Cardiac septum (tissue), 1 donor: ENCODE measurements at places on chromosomes 1 and 21. TPM values are rescaled to one million over a fixed set of nuclear protein-coding genes. Genes with fewer than 3 reads are reported as not detected.

Gene TMEM240
- 5.0 TPM for total RNA-seq

Gene PDZK1
- 0.48 TPM for total RNA-seq

Gene SYCP1
- total RNA-seq, result not detected

Gene BSND
- not detected for total RNA-seq

Gene GNG4
- total RNA-seq, result 0.24 TPM

Gene PODN
- 19.4 TPM for total RNA-seq

Gene OR4F16
- total RNA-seq, result not detected

Gene SPATA17
- total RNA-seq, result 0.78 TPM

Gene C1orf226
- 2.0 TPM for total RNA-seq

Gene CD160
- total RNA-seq, result 0.22 TPM

Gene PDC
- total RNA-seq, result not detected

DNA sequence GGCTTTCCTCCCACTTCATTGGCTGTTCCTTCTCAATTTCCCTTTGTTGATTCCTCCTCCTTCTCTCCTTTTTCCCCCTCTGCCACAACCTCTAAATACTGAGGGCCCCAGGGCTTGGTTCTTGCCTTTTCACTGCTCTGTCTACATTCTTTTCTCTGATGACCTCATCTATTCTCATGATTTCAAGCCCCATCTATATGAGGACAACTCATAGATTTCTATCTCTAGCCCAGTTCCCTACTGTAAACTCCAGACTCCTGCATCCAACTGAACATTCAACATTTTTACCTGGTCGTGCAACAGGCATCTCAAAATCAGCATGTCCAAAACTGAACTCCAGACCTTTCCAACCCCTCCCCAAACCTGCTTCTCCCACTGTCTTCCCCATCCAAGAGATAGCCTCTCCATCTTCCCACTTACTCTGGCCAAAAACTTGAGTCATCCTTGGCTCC lies 11.5 kb upstream of the SLC9A1 start:
- DNase-seq, result no peak

DNA sequence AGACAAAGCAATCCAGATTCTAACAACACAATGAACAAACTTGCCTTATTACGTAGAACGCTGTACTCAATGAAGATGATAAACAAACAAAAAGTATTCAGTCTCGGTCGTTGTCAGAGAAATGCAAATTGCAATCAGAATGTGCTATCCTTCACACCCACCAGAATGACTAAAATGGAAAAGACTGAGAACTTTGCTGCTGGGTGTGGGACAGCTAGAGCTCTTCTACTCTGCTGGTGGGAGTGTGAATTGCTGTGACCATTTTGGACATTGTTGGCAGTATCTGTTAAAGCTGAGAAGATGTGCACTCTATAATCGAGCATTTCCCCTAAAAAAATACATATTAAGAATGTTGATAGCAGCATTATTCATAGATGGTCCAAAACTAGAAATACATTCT lies 111.4 kb downstream of the PEX14 start:
- DNase-seq, result no peak

- no peak for DNase-seq
Measured at GRCh38 chr21:39681845-39682244, 63.1 kb upstream of the IGSF5 start.

DNA sequence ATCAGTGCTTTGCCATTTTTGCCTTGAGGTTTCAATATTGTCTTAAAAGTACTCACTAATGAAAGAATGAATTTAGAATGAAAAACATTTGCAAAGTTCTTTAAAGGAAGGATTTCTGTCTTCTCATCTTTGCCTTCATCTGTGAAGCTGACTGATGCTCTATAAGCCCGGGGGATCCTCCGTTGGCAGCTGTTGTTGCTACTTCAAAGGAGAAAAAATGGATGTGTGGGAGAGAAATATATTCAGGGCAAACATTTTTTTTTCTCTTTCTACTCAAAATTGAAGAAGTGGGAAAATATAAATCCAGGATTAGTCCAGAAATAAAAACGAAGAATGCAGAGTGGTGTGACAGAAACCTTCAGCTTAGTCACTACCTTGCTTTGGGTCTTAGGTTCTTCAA lies 142.5 kb downstream of the OLFM3 start:
- no peak for DNase-seq

- no peak for DNase-seq
Measured at GRCh38 chr1:205443585-205444299, 12.1 kb downstream of the BLACAT1 start.

- no peak for DNase-seq
Measured at GRCh38 chr1:61104220-61104671, 21.9 kb downstream of the NFIA start.

DNA sequence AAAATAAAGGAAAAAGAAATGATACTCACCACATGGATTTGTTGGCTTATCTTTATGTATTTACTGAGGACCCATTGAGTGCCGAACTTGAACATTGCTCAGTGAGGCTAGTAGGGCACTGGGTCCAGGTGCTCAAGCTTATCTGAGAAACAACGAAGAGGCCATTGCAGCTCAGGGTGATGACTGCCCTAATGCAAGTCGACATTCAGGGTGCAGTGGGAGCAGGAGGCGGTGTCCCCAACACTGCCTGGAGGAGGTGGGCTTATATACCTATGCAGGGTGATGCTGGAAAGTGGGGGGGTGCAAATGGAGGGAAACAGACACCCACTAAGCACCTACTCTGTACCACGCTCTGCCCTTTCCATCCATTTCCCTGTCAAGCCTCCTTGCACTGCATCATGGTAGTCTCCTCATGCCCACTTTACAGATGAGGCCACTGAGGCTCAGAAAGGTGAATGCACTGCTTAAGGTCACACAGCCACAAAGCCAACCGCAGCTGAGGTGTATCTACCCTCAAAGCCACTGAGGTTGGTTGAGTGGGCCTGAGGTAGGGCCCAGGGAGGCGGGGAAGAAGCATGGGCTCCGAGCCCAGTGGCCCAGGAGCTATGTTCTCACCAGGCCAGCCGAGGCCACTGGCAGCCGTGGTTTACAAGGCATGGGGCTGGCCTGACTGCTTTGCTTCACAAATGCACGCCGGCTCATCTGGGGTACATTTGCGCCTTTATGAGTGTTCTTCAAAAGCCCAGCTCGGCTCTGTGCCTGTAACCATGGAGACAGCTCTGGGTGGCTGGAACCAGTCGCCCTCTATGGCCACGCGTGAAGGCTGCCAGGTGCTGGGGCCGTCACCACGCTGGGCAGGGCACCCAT lies 103.8 kb downstream of the EPHB2 start:
- DNase-seq, result no peak

DNA sequence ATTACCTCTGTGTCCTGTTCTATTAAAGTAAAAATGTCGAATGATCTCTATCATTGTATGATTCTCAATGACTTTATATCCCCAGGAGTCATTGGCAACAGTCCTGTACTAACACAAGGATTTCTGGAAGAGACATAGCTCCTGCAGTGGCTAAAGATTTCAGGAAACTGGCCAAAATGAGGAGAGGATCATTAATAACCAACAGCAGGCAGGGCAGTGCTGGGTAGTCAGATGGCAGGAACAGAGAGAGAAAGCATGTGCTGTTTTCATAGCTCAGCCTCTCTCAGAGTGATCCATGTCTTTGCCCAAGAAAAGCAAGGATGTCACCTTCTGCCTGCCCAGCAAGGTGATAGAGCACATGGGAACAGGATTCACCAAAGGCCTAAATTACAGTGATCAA lies 604.7 kb upstream of the PLXNA2 start:
- no peak for DNase-seq

DNA sequence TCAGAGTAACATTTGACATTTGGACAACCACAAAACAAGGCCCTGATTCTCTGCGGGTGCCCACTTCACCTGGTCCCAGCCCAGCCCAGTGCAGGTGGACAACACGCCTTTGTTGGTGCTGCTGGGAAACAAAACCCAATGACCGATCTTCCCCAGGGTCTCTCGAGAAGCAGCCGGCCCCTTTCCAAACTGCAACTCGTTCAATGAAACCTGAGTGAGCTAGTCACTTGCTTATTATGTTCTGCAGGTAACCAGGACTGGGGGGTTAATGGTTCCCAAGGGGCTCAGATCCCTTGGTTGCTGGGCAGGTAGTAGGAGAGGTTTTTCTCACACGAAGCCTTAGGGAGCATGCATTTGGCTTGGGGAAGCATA lies 42.9 kb downstream of the ABCG1 start:
- no peak for DNase-seq

DNA sequence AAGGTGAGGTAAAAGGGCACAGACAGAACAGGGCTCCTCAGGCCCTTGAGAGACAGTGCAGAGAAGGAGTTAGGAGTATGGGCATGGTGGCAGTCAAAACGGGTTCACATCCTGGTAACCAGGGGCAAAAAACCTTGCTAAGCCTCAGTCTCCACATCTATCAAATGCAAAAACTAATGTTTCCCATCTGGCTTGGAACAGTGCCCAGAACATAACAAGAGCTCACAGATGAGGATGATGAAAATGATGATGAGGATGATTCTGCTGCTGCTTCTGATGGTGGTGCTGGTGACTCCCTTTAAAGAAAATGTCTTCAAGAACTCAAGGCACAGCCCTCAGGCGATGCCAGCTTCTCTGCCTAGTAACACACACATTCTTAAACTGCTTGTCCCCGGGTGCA lies 24.1 kb downstream of the HHIPL2 start:
- DNase-seq, result no peak

DNA sequence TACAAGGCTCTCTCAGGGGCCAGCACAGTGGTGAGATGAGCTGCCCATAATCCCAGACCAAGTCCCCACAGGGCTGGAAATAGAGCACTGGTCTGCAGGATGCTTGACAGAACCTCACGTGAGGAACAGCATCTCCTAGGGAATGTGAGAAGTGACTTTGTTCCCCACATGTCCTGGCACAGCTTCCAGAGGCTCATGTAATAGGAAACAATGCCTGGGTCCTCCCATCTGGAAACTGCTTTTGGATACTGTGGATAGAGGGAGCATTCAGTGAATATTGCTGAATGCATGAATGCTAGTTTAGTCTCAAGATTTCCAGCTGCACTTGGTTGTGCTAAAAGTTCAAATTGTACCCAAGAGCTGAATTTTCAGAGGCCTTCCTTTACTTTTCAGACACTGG lies 146.2 kb downstream of the TNR start:
- DNase-seq, result no peak

DNA sequence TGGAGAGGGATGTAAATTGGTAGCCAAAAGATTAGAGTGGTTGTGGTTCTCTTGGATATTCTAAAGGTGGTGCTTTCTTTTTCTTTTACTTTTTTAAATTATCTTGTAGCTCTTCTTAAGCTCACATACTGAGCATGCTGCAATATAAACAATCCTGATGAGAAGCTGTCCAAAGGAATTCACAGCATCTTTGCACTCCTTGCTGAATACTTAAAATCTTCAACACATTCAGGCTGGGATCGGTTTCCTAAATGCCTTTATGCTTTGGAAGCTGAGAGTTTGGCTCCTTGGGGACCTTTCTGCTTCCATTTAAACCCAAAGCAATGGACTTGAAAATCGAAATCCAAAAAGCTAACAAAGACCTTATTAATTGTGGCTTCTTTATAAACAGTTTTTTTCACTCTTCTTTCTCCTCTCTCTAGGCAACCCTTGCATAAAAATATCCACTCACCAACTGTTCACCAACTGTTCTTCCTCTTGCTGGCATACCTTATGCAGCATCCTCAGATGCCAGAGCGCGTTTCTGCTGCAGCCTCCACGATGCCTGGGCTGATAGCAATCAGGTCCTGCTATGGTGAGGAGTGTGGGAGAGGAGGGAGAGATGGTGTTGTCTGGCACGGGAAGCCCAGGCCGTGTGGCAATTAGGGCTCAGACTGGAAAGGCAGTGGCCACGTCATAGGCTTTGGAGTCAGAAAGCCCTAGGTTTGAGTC lies 535.8 kb upstream of the DAB1 start:
- DNase-seq, result no peak

- DNase-seq, result no peak
Measured at GRCh38 chr21:34364921-34365320, 1.1 kb downstream of the KCNE2 start.

DNA sequence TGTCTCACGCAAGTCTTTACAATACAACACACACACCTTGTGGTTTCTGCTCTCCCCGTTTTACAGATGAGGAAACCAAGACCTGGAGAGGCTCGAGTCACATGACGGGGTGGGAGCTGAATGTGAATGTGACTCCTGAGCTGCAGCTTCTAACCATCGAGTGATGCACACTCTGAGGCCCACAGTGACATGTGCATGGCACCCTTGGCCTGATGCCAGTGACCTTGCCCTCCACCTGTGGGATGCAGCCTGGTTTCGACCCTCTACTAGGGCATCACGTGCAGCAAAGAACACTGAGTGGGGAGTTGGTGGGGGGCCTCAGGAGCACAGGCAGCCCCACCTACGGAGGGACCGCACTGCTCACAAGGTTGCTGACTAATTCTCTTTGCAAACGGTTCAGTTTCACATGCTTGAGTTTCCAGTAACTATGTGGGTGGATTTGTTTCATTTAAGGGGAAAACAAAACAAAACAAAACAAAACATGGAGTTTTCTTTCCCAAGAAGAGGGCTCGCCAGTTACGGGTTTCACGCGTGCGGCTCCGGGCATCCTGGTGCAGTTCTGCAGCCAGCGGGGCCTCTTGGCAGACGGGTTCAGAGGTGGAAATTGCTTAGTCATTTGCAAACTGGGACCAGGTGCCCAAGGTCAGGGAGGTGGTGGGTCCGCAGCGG lies 22.9 kb downstream of the SPSB1 start:
- DNase-seq, result no peak

GRCh38 chr21:43306911-43307676 lies 119.8 kb downstream of the SIK1 start:
- no peak for DNase-seq

- no peak for DNase-seq
Measured at GRCh38 chr1:18174037-18174436, 66.4 kb downstream of the IGSF21 start.

GRCh38 chr1:13520985-13521384 lies 7.2 kb upstream of the LRRC38 start:
- DNase-seq, result no peak

DNA sequence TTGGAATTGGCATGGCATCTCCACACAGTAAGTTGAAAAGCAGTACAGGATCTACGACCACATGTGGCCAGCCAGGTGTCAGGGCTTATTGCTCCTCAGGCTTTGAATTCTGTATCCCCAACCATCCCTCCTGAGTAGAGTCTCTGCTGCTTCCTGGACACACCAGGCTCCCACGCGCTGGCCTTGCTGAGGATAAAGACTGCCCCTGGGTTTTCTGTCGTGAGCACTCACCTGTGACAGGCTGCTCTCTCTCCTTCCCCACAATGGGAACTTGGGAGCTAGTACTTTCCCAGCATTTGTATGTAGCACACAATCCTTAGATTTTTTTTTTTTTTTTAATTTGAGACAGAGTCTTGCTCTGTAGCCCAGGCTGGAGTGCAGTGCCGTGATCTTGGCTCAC lies 33.6 kb downstream of the PBX1 start:
- DNase-seq, result no peak

GRCh38 chr1:66176012-66176715 lies 357.8 kb upstream of the SGIP1 start:
- no peak for DNase-seq

DNA sequence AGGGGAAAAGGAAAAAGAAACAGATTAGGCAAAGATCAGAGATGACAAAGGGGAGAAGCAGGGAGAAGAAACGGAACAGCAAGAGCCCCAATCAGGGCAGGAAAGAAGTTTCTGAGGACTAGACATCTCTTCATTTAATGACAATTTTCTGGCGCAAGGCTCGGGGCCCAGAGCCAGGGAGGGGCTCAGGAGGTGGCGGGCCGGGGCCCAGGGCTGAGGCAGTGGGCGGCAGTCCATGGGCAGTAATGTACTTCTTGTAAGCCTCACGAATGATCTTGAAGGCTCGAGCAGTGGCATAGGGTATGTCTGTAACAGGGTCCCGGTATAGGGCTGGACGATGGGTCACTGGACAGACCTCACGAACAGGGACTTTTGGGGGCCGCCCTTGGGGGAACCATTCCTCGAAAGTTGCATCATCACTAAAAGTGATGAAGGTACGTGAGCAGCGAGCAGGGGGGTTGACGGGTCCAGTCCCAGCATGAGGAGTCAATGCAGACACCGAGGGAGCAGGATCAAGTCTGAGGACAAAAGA lies 799 bp upstream of the TMOD4 start:
- DNase-seq, result no peak
